Karpas-422 (cell line): ENCODE measurements at places on chromosomes 6 and 20.
A peak's percentile ranks its signal among the peaks of the same experiment; 100 is the strongest.

DNA sequence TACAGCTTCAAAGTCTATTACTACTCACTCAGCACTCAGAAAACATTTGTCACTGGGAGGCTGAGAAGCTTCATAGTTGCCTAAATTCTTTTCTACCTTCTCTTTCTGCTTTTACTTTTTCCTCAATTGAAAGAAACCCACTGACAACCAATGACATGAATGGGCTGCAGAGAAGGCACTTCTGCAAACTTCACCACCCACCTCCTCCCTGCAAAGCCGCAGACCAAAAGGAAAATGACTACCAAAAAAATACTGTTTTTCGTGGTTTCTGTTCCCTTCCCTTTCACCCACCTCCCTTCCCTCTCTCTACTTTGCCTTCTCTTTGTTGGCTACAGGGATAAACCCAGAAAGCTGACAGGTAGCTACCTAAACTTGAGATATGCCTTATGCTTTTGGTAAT is 3.2 kb downstream of the GNAS-AS1 start:
- DNase-seq = no peak

GRCh38 chr20:62381842-62382241 is 5.1 kb upstream of the RPS21 start:
- DNase-seq = no peak

GRCh38 chr6:33874136-33874760 is 70.4 kb upstream of the MLN start:
- no peak for DNase-seq

DNA sequence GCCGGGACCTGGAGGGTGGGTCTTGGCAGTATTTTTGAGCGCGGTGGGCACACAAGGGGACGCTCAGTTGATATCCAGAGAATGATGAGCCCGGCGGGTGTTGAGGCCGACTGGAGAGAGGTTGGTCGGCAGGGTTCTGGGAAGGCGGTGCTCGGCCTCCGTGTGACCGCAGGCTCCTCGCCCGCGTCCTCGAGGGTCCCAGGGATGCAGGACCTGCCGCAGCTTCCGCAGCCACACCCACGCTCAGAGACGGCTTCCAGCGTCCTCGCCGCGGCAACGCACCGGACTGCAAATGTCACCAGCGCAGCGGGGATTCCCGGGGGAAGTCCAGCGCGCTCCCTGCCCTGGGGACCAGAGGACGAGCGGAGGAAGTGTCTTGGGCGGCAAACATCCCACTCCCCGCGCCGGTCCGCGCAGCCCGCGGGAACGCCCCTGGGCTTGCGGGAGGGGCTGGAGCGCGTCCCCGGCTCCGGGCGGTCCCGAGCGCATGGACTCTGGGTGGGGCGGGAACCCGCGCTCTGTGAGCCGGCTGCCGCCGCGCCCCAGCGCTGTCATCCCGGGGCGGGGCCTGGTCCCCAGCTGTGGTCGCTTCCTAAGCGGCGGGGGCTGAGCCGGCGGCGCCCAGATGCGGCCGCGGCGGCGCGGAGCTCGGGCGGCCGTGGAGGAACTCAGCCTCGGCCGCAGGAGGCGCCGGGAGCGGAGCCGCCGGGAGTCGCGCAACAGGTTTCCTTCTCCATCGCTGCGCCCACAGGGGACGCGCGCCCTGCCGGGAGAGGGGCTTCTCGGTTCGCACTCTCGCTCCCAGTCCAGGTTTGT is at the start of gene STX11:
STX11 (plus strand) TSS at position 624 of the 816 bp plus-strand sequence. CDS start 36,111 bp downstream, outside the sequence.
- DNase-seq = peak; percentile 41

- DNase-seq = no peak
Measured at GRCh38 chr20:41219824-41220223, 82.5 kb downstream of the PLCG1 start.

DNA sequence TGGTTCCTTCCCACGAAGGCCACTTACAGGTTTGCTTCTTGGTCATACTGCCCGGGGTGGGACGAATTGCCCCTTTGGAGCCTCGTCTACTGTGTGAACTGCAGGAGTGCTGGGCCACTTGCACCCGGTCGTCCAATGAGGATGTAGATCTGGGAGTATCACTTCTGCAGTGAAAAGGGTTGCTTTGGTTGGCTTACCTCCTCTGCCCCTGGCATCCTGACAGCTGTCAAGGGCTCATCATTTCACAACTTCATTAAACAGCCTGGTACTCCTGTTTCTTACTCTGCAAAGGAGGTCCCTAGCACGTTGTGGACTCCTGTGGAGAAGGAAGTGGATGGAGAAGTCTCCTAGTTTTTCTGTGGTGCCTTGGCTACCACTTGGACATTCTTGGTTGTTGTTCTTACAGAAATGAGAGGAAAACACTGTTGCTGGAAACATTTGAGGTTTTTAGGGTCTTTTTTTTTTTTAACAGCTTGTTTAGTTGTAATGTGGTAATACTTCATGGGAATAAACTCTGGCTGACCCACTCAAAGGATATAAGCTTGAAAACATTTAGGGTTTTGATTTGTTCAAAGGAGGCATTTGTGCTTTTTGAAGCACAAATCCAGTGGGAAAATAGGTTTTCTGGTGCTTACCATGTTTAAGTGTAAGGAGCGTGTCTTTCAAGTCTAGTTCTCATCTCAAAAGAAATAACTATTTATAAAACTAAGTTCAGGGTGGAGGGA is 60.7 kb downstream of the AKAP12 start:
- DNase-seq = no peak

DNA sequence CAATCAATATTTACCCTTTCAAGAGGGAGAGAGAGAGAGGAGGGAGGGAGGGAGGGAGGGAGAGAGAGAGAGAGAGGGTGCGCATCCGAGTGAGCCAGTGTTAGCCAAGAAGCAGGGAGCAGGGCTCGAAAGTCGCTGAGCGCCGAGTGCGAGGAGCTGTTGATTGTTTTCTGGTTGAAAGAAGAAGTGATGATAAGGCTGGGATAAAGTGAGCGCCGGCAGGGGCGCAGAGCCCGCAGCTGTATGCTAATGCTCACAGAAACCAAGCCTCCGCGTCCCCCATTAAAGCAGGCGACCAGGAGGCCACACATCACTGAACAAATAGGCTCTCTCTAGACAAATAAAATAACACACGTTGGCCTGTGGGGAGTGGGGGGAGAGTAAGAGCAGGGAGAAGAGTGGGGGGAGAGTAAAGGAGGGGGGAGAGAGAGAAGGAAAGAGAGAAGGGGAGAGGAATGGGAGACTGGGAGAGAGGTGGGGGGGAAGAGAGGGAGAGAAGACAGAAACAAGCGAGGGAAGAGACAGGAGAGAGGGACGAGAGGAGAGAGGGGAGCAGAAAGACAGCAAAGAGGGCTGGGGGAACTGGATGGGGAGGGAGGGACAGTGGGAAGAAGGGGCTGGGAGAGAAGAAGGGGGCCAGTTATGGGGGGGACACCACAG is 5.0 kb upstream of the INSM1 start:
- no peak for DNase-seq

- DNase-seq = peak; percentile 48
Measured at GRCh38 chr20:50569864-50570836, 60.0 kb downstream of the PTPN1 start.

DNA sequence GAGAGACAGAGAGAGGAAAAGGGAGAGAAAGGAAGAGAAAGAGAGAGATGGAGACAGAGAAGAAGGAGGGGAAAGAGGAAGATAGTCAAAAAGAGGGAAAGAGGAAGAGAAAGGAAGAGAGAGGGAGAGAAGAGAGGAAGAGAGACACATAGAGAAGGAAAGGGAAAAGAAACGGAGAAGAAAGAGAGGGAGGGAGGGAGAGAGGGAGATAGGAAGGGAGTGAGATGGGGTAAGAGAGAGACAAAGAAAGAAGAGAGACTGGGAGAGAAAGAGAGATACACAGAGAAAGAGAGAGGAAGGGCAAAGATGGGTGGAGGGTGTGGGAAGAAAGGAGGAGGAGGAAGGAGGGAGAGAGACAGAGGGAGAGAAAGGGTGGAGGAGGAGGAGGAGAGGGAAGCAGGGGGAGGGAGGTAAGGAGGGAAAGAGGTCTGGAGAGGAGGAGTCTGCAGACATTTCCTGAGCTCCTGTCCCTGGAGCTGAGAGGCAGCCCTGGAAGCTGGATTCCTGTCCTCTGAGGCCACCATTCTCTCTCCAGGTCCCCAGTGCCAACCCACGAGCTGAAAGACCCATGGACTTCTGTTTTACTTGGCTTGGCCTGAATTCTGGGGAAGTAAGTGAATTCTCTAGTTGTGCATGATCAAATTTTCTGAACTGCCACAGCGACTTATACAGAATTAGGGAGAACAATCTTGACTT is 9.9 kb downstream of the FOXF2 start:
- DNase-seq = no peak

DNA sequence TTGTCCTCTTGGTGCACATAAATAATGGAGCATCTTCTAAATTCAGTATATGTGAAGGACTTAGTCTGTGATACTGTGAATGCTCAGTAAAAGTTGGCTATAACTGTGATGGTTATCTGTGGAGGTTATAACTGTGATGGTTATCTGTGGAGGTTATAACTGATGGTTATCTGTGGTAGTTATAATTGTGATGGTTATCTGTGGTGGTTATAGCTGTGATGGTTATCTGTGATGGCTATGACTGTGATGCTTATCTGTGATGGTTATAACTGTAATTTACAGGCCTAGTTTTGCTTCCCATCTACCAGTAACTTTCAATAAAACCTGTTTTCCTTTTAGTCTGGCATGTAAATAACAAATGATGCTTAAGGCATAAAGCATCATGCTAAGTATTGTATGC is 16.5 kb downstream of the PTK7 start:
- no peak for DNase-seq

- DNase-seq = no peak
Measured at GRCh38 chr6:122553697-122554096, 56.5 kb upstream of the PKIB start.
